ENCODE measurements at places on chromosomes 5 and 9. TPM values are rescaled to one million over a fixed set of nuclear protein-coding genes. Genes with fewer than 3 reads are reported as not detected.

Gene NME5
- 5.4 TPM for total RNA-seq

DNA sequence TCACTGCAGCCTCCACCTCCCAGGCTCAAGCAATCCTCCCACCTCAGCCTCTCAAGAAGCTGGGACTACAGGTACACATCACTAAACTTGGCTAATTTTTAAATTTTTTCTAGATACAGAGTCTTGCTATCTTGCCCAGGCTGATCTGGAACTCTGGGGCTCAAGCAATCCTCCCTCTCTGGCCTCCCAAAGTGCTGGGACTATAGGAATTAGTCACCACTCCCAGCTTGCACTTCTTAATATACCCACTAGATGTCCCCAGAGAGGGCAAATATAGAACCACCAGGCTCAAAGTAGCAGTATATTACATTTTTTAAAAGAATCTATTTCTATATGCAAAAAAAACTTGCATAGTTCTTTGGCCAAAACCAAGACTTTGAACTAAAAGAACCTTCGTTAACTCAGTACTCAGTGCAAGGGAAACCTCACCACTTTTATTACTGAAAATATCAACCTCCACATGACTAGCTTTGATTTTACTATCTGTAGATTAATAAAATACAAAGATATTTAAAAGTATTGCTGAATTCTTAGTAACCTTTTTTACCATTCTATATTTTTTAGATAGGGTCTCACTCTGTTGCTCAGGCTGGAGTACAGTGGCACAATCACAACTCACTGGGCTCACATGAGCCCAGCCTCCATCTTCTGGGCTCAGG lies 25.8 kb upstream of the HSD17B3 start:
- DNase-seq, result no peak

Gene BTNL9
- 9.1 TPM for total RNA-seq

Gene AOPEP
- total RNA-seq, result 305 TPM

DNA sequence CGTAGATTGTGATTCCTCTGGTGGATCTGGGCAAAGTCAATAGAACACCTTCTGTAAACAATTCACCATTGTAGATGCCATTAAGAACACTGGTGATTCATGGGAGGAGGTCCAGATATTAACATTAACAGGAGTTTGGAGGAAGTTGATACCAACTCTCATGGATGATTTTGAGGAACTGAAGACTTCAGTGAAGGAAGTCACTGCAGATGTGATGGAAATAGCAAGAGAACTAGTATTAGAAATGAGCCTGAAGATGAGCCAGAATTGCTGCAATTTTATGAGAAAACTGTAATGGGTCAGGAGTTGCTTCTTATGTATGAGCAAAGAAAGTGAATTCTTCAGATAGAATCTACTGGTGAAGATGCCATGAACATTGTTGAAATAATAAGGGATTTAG lies 26.9 kb downstream of the TCERG1 start:
- DNase-seq, result no peak

DNA sequence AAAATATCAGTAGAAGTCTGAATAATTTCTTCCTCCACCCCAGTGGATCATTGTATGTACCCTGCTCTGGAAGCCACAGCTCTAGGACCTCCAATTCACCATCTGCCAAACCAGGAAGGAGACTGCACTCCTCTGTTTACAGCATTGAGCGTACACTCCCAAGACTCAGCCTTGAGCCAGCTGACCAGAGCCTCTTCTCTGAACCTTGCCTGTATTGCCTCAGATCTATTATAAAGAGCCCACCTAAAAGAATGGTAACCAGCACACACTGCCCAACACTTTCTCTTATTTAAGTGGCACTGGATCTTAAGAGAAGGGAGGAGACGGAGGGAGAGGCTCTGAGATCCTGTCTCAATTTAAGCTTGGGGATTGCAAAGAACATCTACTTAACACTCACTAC lies 217.8 kb upstream of the RASEF start:
- peak; percentile 64 for DNase-seq

- no peak for DNase-seq
Measured at GRCh38 chr9:129270903-129271431, 92.9 kb upstream of the IER5L start.

GRCh38 chr5:149550268-149550583 lies 1.0 kb downstream of the CSNK1A1 start:
- no peak for DNase-seq

DNA sequence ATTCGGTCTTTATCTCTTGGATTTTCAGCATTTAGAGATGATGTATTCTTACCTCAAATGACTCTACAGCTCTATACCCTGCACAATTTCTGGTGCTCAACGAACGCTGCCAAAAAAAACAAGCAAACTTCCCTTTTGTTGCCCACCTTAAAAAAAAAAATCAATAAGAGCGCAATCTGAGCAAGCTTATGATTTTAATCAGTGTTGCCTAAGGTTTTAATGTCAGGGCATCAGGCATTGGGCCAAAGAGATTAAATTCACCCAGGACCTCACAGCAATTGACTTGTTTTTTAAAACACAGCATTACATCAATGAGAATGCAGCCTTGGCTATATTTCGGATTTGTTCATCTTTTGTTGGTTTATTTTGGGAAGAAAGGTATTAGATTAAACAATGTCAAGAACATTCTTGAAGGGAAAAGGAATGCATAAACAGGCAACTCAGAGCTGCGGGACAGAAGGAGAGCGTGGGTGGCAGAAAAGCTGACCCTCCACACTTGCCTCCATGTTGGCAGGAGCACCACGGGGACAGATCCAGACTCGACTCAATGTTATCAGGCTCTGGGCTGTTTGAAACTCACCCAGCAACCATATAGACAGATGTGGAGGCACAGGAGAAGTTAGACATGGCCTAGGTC lies 127.5 kb upstream of the DAPK1 start:
- no peak for DNase-seq

GRCh38 chr5:71974622-71975021 lies 132.7 kb upstream of the MAP1B start:
- DNase-seq, result peak; percentile 89

Measured in esophagus muscularis mucosa (tissue), 4 donors.